ENCODE measurements at places on chromosomes 1 and 21. TPM values are rescaled to one million over a fixed set of nuclear protein-coding genes. Genes with fewer than 3 reads are reported as not detected.

DNA sequence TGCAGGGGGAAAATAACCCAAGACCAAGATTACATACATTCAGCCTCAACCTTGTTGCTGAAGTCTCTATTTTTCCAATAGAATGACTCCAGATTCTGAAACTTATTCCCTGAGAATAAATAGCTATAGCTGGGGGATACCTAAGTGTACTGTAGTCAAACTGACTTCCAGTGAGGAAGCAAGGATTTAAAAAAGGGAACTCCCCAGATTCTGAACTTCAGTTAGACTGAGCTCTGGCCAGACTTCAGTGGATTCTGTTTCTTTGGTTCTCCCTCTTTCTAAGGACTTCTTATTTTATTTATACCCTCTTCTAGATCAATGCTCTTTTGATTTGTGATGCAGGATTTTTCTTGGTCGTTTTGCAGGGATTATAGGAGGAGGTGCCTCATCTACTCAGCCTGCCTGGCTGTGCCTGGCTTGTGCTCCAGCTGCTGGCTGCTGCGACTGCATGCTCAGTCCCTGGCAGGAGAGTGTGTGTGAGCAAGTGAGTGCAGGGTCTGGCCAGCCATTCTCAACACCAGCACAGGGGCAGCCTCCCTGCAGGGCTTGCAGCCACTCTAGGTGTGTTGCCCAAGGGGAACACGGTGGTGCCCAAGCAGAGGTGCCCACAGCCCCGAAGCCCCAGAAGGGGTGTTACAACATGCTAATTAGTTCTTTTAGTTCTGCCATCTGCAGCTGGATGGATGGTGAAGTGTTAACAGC, 43.0 kb downstream of the SPATA17 start:
- no peak for DNase-seq

DNA sequence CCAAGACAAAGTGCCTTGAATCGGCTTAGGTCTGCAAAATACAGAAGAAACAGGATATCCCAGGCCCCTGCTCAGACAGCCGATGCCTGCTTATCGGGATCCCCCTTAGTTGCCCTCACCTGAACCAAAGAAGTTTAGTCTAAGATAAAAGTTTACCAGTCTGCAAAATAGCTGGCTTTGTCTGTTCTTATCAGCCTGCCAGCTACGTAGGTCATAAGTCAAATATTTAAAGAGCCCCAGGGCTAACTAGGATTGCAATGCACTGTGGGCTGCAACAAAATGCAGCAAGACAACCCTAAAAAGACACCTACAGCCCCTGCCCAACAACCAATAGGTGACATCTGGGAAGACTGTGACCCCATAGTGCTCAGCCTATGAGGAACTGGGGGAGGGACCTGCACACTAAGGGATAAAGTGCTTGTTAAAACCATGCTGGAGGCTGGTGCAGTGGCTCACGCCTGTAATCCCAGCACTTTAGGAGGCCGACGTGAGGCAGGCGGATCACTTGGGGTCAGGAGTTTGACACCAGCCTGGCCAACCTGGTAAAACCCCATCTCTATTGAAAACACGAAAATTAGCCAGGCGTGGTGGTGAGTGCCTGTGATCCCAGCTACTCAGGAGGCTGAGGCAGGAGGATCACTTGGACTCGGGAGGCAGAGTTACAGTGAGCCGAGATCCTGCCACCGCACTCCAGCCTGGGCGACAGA, 27.4 kb downstream of the LRRC3 start:
- no peak for DNase-seq

GRCh38 chr1:42420911-42421585, 34.8 kb downstream of the ZMYND12 start:
- peak; percentile 78 for DNase-seq

DNA sequence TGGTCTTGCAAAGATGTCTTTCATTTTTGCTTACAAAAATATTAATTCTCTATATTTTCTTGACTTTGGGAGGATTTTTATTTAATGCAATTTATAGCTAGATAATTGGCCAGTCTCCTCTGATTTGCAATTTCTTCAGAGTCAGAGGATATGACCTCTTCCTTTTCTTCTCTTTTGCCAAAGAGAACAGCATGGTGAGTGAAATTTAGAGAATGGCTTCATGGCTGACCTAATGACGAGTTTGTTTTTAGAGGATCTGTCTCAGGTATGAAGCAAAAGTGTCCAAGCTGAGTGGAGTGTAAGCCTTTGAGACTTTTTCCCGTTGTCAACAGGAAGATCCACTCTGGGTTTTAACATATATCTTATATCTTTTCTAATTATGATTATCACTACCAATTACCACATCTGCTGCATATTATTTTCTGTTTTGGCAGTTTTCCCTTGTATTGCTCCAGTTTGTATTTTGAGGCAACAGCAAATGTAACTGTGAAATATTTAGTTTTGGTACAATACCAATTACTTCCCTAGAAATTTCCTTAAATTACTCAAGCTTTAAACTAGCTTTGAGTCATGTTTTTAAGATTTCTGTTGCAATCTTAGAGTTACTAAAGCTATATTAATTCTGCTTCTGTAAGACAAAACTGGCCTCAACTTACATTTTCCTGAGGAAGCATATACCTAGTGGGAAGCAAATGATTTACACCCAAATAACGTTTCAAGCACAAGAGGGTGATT, 332.8 kb upstream of the ZRANB2 start:
- no peak for DNase-seq

DNA sequence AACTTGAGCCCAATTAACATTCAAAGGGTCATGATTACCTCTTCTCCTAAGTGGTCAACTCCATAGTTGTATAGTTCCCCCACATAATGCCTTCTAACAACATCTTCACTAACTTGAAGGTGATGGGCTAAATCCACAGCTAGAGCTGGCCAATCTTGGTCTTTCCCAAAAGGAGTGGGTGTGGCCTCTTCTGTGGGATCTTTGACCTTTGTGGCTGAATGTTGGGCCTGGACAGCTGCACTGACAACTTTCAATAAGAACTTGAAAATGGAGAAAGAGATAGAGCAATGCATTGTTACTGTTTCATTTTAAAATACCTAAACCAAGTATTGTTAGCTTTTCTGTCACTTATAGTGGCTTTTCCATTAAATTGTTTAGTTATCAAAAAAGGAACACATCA, 59.2 kb downstream of the IARS2 start:
- no peak for DNase-seq

DNA sequence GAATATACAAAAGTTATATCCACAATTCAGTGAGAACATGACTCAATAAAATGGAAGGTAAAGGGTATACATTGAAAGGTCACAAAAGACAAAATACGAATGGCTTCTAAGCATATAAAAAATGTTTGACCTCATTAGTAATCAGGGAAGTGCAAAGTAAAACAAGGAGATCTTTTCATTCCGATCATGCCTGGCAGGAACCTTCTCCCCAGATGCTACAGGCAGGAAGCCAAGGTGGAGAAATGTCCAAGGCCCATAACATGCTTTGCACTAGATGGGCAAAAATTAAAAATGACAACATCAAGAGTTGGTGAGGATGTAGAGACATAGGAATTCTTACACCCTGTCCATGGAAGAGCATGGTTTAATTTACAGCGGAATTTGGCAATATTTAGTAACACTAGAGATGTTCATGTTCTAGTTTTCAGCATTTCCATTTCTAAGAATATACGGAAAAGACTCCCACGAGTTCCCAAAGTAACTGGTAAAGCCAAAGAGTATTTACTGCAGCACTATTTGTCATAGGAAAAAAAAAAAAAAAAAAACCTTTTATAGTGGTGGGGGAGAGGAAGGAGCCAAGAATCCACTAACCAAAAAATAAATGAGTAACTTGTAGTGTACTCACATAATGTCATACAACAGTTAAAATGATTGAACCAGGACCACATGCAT, 184.5 kb upstream of the KAZN start:
- no peak for DNase-seq

DNA sequence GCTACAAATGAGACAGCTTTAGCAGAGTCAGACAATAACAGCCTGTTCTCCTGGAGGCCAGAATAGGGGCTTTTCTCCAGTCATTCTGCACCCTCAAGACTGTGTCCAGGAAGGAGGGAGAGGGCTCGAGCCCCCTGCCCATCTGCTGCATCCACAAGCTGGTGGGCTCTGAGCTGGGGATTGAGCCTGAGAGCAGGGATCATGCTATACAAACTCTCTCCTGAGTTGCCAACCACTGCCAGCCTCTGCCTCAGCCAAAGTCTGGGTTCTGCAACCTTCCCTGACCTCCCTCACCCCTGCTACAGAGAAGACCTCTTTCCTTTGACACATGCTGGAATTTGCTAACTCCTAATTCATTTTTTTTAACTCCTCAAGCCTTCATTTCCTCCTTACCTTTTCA, 14.8 kb upstream of the PPM1J start:
- no peak for DNase-seq

- no peak for DNase-seq
These were observed 152.9 kb upstream of the ZNF644 start for GRCh38 chr1:91174734-91175133.

DNA sequence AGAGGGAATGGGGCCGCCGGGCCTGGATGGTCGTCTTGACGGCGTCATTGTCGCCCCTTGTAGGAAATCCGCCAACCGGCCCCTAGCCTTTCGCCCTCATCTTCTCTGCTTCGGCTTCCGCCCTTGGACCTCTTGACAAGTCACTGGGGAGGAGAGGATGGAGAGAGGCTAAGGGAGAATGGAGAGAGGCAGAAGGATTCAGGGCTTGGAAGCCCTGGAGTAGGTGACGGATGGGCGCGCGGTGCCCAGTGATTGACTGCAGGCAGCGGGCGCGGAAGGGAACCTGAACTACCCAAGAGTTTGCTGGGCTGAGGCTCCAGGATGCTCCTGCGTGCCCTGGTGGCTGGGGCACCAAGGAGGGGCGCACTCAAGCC, 651 bp downstream of the PDE4B start:
- peak; percentile 5 for DNase-seq

The MOV10 gene
- total RNA-seq: 85.2 TPM
